ENCODE measurements at places on chromosomes 3 and 15. TPM values are rescaled to one million over a fixed set of nuclear protein-coding genes. Genes with fewer than 3 reads are reported as not detected.

DNA sequence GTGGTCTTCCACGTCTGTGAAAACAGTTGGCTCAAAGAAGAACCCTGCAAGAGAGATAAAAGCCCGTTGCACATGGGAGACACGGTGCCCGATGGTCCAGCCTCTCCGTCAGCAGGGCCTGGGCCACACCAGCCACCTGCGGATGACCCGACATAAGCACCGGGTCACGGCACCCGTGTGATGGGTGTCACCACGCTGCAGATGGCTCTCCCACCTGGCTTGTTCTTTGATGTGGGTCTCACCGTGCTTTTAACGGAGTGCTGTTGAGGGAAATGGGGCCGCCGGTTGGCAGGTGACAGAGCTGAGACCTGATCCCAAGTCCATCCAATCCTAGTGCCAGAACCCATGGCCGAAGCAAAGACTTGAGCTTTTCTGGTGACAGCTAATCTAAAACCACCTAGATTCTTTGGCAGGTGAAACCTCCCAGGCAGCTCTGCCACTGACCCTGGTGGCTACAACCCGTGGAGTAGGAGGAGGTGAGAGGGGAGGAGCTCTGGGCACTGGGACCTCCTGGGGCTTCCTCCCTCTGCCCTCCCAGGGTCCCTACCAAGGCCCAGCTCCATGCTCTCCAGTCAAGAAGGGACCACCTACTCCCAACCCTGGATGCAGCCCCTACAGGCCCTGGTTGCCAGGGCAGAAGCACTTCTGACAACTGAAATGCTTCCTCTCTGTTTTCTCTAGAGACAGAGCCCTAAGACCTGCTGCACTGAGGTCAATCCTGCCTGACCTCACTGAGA is 23.4 kb upstream of the SLC41A3 start:
- no peak overlapping the region for H3K4me3 ChIP-seq
- DNase-seq: no peak
- no peaks in the 10 kb centered on the region for H3K4me1 ChIP-seq
- H3K27ac ChIP-seq: no peak overlapping the region

GRCh38 chr15:97684249-97684648 is 276.3 kb upstream of the ARRDC4 start:
- no peaks in the 10 kb centered on the region for H3K36me3 ChIP-seq
- no peaks in the 10 kb centered on the region for H3K4me1 ChIP-seq
- no peaks in the 10 kb centered on the region for H3K27me3 ChIP-seq
- H3K4me3 ChIP-seq: no peak overlapping the region
- no peak overlapping the region for H3K27ac ChIP-seq

DNA sequence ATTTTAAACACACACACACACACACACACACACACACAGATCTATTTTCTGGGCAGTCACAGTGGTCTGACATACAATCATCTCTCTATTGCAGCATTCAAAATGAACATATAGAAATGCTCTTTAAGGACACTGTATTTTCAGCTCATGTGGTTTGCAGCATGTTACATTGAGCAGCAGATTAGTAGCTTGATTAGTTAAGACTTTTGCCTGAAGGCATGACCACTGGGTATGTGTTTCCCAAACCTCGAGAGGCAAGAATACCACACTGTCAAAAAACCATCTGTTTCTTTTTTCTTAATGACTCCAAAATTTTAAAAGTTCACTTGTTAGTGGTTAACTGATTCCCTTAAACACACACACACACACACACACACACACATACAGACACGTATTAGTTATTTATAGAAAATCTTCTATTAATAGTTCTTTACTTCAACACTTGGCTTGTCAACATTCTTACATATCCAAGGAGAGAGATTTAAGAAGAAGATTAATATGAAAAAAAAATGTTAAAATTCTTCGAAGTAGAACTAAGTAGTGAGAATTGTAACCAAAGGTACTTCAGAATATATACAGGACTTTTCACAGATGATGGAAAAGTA is 518.2 kb downstream of the CADM2 start:
- no peak overlapping the region for H3K4me3 ChIP-seq
- H3K4me1 ChIP-seq: peaks cover 14% of the 10 kb centered on the region
- no peaks in the 10 kb centered on the region for H3K27me3 ChIP-seq
- H3K27ac ChIP-seq: peak overlapping the region; percentile 48
- no peak for DNase-seq

- H3K4me1 ChIP-seq: no peaks in the 10 kb centered on the region
- no peak for DNase-seq
- no peak overlapping the region for H3K27ac ChIP-seq
- H3K27me3 ChIP-seq: no peaks in the 10 kb centered on the region
Measured at GRCh38 chr15:86115145-86115801, 35.6 kb downstream of the AGBL1 start.

- no peak overlapping the region for H3K4me3 ChIP-seq
- no peaks in the 10 kb centered on the region for H3K36me3 ChIP-seq
Measured at GRCh38 chr3:149933858-149934257, 36.8 kb downstream of the PFN2 start.

DNA sequence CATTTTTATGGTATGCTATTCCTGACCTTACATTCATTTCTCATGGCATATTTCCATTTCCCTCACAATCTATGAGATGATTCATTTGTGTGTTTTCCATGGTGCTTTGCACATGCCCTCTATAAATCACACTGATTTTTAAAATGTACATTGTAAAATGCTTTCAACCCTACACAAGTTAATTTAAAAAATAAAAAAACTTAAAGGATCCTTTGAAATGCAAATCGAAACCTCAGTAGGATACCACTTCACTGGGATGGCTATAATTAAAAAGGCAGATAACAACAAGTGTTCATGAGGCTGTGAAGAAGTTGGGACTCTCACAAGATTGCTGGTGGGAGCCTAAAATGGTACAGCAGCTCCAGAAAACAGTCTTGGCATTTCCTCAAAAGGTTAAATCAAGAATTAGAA is 83.5 kb downstream of the FMN1 start:
- no peak for DNase-seq
- H3K36me3 ChIP-seq: no peaks in the 10 kb centered on the region
- no peak overlapping the region for H3K4me3 ChIP-seq
- H3K27ac ChIP-seq: peak overlapping the region; percentile 81
- H3K4me1 ChIP-seq: peaks cover 63% of the 10 kb centered on the region

DNA sequence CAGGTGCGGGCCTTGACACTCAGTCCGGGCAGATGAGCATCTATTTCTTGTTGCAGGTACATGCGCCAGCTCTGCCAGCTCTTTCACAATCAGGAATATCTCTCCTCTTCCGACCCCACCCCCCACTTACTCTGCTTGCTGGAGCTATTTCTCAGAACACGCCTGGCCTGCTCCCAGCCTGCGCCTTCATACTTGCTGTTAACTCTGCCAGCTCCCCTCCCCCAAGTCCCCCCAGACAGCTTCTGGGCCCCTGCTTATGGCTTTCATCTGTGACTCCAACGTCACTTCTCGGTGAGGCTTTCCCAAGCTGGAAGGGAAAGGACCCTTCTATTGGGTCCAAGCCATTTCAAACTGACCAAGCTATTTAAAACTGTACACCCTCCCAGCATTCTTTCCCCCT is 15.2 kb downstream of the MAGEF1 start:
- H3K27me3 ChIP-seq: no peaks in the 10 kb centered on the region
- H3K4me3 ChIP-seq: no peak overlapping the region
- H3K27ac ChIP-seq: peak overlapping the region; percentile 49
- DNase-seq: no peak

- H3K4me3 ChIP-seq: no peak overlapping the region
- DNase-seq: peak; percentile 11
- H3K4me1 ChIP-seq: no peaks in the 10 kb centered on the region
Measured at GRCh38 chr3:105458518-105459215, 92.0 kb downstream of the ALCAM start.

DNA sequence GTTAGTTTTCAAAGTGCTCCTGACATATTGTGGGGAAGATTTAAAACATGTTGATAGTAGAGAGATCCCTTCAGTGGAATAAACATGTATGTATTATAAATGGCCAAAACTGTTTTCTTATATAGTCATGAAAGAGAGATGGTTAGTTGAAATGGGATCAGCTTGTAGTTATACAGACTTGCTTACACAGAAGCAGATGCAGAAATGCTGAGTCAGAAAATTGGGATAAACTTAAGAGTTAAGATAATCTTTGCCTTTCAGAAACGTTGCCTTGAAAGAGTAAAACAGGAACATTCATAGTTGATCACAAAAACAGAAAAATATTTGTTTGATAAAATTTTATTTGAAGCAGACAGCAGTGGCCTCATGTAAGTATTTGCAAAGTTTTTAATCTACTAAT is 433.2 kb upstream of the BCHE start:
- no peaks in the 10 kb centered on the region for H3K27me3 ChIP-seq
- no peak overlapping the region for H3K27ac ChIP-seq
- H3K4me3 ChIP-seq: no peak overlapping the region
- H3K36me3 ChIP-seq: no peaks in the 10 kb centered on the region
- H3K4me1 ChIP-seq: peaks cover 6% of the 10 kb centered on the region

DNA sequence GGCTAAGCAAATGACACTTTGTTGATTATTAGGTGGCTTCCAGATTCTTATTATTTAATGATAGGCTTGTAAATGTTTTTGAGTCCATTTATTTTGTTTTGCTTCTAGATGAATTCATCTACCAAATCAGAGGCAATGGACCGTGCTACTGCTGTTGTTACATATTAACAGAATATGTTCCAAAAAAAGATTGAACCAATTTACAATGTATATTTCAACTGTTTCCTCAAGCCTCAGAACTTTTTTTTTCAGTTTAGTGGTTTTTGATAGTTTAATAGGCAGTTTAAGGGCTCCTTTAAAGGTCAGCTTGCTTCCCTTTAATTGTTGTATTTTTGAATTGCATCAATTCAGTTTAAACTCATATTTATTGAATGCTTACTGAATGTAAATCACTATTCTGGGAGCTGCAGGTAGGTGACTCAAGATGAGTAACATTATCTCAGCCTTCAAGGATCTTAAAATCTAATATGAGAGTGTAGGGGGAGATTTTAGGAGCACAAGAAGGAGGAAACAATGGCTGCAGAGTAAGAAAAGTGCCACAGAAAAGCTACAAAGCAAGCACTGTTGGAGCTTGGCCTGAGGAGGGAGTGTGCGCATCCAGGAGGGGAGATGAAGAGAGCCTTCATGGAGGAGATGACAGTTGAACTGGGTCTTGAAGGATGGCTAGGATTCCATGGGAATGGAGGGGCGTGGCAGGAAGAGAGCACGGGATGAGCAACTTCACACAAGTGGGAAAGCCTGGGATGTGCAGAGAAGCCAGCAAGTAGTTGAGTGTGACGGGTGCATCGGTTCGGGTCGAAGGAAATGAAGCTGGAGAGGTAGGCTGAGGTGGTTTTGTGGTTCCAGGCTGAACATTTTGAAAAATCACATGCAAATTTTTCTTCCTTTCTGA is 14.7 kb downstream of the MAP2K1 start:
- no peaks in the 10 kb centered on the region for H3K27me3 ChIP-seq
- DNase-seq: no peak
- no peak overlapping the region for H3K27ac ChIP-seq
- H3K4me3 ChIP-seq: no peak overlapping the region
- H3K4me1 ChIP-seq: peaks cover 30% of the 10 kb centered on the region
- H3K36me3 ChIP-seq: no peaks in the 10 kb centered on the region

DNA sequence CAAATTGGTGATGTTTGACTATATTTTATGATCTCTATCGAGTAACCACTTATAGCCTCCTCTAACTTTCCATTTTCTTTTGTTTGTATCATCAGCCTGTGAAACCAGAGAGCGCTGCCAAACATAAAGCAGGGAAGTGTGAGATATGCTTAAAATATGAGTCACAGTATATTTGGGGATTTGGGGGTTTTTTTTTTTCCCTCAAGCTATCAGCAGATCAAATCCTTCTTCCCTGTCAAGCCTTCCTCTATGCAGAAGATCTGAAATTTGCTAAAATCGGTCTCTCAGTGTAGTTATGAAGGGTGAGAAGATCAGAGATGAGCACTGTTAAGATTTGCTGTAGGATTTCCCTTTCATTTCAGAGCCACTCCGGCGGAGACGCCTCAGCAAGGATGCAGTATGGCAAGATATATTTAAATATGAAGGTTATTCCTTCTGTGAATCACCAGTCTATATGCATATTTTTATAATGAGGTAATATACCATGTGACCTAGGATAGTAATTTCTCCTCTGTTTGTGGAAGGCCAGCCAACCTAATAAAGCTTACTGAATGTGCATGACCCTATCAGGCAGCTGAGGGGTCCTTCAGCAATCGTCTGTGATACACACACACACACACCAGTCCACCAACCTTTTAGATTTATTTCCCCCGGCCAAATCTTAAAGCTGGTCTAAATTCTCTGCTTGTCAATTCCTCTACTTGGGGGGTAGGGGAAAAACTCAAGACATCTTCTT is 474.1 kb downstream of the FOXP1 start:
- no peak overlapping the region for H3K4me3 ChIP-seq
- peaks cover 19% of the 10 kb centered on the region for H3K36me3 ChIP-seq
- H3K27ac ChIP-seq: peak overlapping the region; percentile 38
- no peaks in the 10 kb centered on the region for H3K27me3 ChIP-seq

DNA sequence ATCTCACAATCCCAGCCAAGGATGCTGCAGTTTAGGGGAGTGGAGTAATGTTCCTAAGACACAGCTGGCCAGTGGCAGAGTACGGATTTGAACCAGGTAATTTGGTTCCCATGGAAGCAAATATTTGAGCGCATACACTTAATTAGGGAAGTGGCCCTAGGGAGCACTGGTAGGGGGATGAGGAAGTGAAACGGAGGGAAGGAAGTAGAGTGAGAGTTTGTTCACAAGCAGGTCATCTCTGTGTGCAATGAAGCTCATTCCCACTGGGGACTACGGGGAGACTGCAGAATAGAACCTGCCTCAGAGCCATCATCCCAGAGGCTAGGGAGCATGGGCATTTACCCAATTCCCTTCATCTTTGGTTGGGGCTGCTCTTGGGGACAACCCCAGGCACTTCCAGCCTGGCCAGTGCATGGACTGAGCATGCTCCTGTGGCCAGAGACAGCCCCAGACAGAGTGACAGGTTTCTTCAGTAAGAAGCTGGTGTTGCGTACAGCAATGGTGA is 317.2 kb upstream of the PROK2 start:
- H3K27me3 ChIP-seq: peaks cover 45% of the 10 kb centered on the region
- H3K4me1 ChIP-seq: peaks cover 4% of the 10 kb centered on the region
- H3K4me3 ChIP-seq: no peak overlapping the region
- no peak for DNase-seq

- H3K4me3 ChIP-seq: no peak overlapping the region
- H3K27me3 ChIP-seq: no peaks in the 10 kb centered on the region
- H3K27ac ChIP-seq: no peak overlapping the region
- H3K4me1 ChIP-seq: no peaks in the 10 kb centered on the region
Measured at GRCh38 chr3:7309641-7310102, 448.8 kb downstream of the GRM7 start.

GRCh38 chr15:37135225-37135624 is 34.9 kb upstream of the MEIS2 start:
- H3K27me3 ChIP-seq: no peaks in the 10 kb centered on the region
- no peak overlapping the region for H3K4me3 ChIP-seq
- no peak for DNase-seq
- peaks cover 37% of the 10 kb centered on the region for H3K4me1 ChIP-seq
- no peaks in the 10 kb centered on the region for H3K36me3 ChIP-seq
- no peak overlapping the region for H3K27ac ChIP-seq

GRCh38 chr3:47604145-47604544 is 25.5 kb upstream of the CSPG5 start:
- no peaks in the 10 kb centered on the region for H3K4me1 ChIP-seq
- no peak for DNase-seq
- H3K27me3 ChIP-seq: no peaks in the 10 kb centered on the region
- peaks cover 28% of the 10 kb centered on the region for H3K36me3 ChIP-seq
- no peak overlapping the region for H3K27ac ChIP-seq

GRCh38 chr3:124395162-124395561 is 335.1 kb upstream of the UMPS start:
- no peaks in the 10 kb centered on the region for H3K4me1 ChIP-seq
- no peak overlapping the region for H3K27ac ChIP-seq
- no peaks in the 10 kb centered on the region for H3K27me3 ChIP-seq
- H3K36me3 ChIP-seq: no peaks in the 10 kb centered on the region
- H3K4me3 ChIP-seq: no peak overlapping the region
- no peak for DNase-seq

GABRB3 gene
- total RNA-seq: 1.5 TPM

LARP6 gene
- total RNA-seq: 45.7 TPM
